Ovary (tissue), 10 donors: ENCODE measurements at places on chromosomes 3 and 15. TPM values are rescaled to one million over a fixed set of nuclear protein-coding genes. Genes with fewer than 3 reads are reported as not detected.

- no peak for DNase-seq
Observed at GRCh38 chr15:66756295-66756694, 54.3 kb downstream of the SMAD6 start.

- no peak for DNase-seq
Observed at GRCh38 chr3:23877329-23877980, 39.3 kb downstream of the NKIRAS1 start.

- peak; percentile 53 for DNase-seq
Observed at GRCh38 chr3:186772701-186773417, 10.5 kb upstream of the EIF4A2 start.

GRCh38 chr3:178159691-178160220 lies 376.5 kb upstream of the KCNMB2 start:
- no peak for DNase-seq

GRCh38 chr15:36617529-36618196 lies 38.2 kb downstream of the CDIN1 start:
- DNase-seq = no peak

DNA sequence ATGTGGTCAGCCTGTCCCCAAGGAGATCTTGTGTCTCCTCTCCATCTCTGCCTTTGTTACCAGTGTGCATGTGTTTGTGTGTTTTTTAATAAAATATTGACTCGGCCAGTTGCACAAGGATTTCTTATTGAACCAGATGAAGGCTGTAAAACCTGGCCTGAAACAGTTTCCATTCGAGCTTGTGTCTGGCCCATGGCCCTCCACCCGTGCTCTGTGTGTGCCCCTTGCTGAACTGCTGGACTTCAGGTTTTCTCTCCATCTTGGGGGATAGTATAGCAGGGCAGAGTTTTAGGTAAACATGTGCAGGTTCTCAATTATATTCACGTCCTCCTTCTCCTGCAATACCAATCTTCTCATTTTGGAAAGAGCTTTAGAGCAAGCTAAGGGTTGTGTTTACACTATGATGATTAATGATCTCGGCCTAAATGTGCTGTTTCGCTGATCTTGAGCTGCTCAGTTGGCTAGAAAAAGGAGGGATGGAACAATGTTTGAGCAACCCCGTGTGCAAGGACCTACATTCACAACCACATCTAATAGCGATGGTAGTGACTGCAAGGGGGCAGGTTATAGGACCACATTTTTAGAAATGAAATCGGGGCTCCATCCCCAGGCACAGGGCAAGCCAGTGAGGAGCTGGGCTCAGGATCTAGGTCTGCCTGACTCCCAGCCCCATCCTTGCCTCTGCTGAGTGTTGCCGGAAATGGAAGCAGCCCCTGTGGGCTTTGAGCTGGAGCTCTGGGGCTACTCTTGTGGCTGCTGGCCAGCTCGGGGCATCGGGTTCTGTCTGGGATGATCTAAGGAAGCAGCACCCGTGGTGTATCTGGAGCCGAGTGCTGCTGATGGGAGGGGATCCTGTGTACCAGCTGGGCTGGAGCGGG lies 47.7 kb downstream of the CMTM6 start:
- DNase-seq = no peak

DNA sequence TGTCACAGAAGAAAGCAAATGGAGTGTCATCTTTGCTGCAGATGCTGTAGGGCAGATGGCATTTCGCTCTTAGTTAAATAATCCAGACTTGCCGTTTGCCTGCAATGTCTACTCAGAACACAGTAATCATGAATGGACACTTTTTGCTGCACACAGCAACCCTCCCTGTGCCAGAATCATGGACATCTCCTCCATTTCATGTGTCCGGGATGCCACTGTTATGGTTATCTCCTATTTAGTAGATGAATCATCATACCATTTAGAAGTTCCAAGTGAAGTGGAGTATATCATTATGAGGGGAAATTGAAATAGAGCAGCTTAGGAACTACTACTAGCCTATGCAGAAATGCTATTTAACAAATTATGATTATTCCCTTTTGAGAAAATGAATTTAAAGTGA lies 118.5 kb downstream of the DUT start:
- no peak for DNase-seq

DNA sequence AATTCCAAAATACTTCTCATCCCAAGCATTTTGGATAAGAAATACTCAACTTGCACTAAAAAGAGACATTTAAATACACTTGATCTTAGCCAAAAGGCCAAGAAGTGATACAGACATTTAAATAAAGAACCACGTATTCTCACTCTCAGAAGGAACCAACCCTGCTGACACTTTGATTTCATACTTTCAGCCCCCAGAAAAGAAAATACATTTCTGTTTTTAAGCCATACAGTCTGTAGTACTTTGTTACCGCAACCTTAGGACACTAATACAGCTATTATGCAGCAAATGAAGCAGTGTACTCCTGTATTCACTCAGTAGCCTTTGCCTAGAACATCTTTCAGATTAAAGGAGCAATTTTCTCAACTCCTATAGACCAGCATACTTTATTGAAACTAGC lies 86.7 kb downstream of the TBC1D5 start:
- DNase-seq = no peak

DNA sequence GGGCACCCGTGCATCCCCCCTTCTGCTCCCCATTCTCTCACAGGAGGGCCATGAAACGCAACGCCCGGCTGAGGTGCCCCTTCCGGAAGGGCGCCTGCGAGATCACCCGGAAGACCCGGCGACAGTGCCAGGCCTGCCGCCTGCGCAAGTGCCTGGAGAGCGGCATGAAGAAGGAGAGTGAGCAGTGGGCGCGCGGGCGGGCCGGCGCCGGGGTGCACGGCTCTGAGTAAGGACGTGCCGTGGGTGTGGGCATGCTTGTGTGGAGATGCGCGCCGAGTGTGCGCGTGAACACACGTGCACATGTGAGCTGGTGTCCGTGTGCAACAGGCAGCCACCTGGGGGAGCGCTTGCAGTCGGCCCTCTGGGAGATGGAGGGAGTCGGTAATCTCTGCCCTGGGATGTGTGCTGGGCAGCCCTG lies 28.1 kb downstream of the NR1I2 start:
- DNase-seq = no peak

GRCh38 chr3:194996746-194997145 lies 274.2 kb downstream of the XXYLT1 start:
- no peak for DNase-seq

DNA sequence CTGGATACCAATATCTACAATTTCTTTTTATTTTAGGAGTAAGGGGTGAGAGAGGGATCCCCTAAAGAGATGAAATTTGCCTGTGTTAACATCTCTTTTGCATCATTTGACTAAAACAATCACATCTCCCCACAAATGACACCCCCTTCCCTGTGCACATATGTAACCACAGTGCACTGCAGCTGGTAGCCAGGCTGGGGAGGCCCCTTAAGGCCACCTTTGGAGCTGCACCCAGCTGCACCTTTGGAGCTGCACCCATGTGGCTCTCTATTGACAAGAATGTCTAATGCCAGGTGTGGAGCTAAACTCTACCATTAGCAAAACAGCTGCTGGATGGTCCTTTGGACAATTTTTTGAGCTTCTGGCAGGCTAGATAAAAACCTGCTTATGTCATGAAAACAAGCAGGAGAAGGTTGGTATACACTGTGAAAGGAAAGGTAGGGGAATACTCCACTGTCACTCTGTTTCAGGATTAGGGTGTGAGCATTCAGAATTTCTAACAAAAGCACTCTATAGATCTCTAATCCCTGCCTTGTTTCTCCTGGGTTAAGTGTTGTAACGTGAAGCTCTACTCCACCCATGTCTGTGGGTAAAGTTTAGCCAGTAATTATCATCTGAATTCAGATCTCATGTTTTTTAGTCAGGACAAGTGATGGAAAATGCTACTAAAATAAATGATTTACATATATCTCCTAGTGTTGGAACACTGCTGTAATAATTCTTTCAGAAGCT lies 52.1 kb downstream of the TFG start:
- DNase-seq = no peak

- DNase-seq = no peak
Observed at GRCh38 chr3:25618028-25618427, 46.7 kb downstream of the TOP2B start.

GRCh38 chr15:63991706-63992105 lies 54.6 kb downstream of the DAPK2 start:
- no peak for DNase-seq

GRCh38 chr3:11907667-11908660 lies 61.3 kb upstream of the TAMM41 start:
- DNase-seq = no peak

- peak; percentile 22 for DNase-seq
Observed at GRCh38 chr3:115623044-115623868, at the start of gene GAP43. TSS of gene GAP43 (plus strand) at chr3:115623510. CDS start at chr3:115623690, 180 bp downstream.

GRCh38 chr15:50353975-50354837 lies 792 bp downstream of the GABPB1 start:
- DNase-seq = peak; percentile 64

DNA sequence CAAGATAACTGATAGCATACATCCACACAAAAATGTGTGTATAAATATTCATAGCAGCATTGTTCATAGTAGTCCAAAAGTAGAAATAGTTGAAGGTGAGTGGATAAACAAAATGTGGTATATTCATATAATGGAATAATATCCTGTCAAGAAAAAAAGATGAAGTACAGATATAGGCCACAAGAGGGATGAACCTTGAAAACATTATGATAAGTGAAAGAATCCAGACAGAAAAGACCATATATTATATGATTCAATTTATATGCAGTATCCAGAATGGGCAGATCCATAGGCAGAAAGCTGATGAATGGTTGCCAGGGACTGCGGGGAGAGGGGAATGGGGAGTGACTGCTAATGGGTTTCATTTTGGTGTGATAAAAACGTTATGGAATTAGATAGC lies 54.3 kb upstream of the TNIK start:
- DNase-seq = no peak

DNA sequence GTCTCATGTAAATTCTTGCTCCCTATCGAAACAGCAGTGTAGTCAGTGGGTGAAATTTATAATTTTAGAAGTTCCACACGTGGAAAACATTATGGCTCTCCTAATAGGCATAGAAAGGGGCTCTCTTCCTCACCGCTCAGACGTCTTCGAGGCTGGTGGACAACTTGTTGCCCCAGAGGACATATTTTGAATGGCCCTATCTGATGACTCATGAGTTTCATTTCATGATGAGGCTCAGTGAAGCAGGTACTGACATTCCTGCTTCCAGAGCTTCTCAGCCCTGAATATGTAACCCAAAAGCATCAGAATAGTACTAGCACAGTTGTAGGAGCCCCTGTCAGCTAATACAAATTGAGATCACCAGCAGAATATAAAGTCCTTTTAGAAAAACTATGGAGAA lies 117.9 kb downstream of the HERC1 start:
- DNase-seq = no peak

DNA sequence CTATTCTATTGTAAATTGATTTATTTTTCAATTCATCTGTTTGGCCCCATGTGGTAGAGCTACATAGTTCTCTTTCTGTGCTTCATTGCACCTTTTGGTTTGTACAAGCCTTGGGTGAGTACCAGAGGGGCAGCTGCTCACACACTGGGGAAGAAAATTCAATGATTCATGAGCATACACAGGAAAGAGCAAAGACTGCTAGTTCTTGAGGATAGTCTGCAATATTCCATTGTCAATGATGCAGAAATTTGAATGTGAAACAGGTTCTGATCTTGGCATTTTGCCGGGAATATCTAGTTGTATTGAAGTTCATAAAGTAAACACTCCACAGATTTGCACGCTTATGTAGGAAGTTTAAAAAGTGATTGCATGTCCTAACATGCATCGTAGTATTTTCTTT lies 304.6 kb downstream of the NAALADL2 start:
- no peak for DNase-seq

DNA sequence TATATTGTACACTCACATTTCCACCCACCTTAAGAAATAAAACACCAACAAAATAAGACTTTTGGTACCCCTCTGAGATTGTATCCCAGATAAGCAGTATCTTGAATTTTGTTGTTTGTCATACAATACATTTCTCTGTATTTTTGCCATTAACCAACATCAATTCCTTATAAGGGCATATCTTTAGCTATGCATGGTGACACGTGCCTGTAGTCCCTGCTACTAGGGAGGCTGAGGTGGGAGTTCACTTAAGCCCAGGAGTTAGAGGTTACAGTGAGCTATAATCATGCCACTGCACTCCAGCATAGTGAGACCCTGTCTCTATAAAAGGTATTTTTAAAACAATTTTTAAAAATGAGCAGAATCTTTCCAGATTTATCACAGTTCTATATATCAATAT lies 32.5 kb upstream of the STXBP5L start:
- no peak for DNase-seq

DNA sequence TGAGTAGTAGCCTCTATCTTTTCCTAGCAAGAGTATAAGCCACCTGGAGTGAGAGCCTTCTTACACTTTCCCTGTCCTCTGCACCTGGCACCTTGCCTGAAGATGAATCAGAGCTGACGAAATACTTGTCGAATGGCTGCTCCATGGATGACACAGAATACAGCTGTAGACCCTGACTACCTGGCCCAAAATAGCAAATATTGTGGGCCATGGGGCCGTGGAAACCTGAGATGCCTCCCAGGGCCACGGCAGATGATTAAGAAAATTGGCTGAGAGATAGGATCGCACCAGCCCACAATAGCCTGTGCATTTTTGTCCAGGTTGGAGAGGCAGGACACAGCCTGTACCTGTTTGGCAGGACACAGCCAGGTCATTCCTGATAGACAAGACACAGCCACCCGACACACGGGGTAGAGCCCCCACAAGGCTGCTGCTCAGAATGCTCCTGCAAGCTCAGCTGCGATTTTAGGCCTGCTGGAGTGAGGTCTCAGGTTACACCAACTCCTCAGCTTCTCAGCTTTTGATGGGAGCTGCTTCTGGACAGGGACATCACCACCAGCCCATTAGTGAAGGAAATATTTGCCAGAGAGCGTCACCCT lies 22.9 kb upstream of the TPM1 start:
- DNase-seq = no peak

GRCh38 chr3:5201536-5201935 lies 14.0 kb downstream of the EDEM1 start:
- DNase-seq = no peak

DNA sequence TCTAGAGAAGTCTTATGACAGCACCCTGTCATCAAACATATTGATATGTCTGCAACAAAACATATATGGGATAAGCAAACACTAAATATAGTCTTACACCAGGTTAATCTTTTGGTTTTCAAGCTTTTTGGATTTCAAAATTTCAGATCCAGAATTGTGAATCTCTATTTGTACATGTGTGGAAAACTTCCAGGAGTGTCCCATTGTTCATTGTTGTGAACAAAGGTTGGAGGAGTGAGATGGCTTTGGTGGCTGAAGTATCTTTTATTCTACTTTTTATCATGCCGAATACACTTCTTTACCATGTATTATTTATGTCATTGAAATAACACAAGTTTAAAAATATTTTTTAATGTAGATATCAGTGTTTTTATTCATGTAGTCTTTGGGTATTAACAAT lies 5.9 kb upstream of the FHIT start:
- no peak for DNase-seq

GRCh38 chr3:160097478-160097877 lies 108.8 kb downstream of the IL12A start:
- no peak for DNase-seq

GRCh38 chr3:188712248-188712924 lies 459.4 kb upstream of the TPRG1 start:
- no peak for DNase-seq

GRCh38 chr3:120625159-120625586 lies 29.0 kb downstream of the NDUFB4 start:
- no peak for DNase-seq

GRK7 gene
- not detected for total RNA-seq

ARHGAP11A gene
- total RNA-seq = 1.4 TPM

IGF1R gene
- 52.2 TPM for total RNA-seq

ZBTB20 gene
- 107 TPM for total RNA-seq

AGTR1 gene
- 1.2 TPM for total RNA-seq

UROC1 gene
- total RNA-seq = not detected

TRIM42 gene
- total RNA-seq = not detected

PRTG gene
- 7.7 TPM for total RNA-seq

ARNT2 gene
- total RNA-seq = 12.0 TPM

CLASP2 gene
- 67.1 TPM for total RNA-seq

FAM131A gene
- total RNA-seq = 16.4 TPM

SYNPR gene
- total RNA-seq = not detected
